ENCODE measurements at places on chromosomes 16 and 17.

GRCh38 chr16:19886073-19886941 is 1.7 kb upstream of the GPRC5B start:
- DNase-seq = peak; percentile 55

GRCh38 chr16:17301593-17302135 is 169.1 kb downstream of the XYLT1 start:
- DNase-seq = no peak

- no peak for DNase-seq
Observed at GRCh38 chr16:23145608-23146007, 3.6 kb downstream of the USP31 start.

DNA sequence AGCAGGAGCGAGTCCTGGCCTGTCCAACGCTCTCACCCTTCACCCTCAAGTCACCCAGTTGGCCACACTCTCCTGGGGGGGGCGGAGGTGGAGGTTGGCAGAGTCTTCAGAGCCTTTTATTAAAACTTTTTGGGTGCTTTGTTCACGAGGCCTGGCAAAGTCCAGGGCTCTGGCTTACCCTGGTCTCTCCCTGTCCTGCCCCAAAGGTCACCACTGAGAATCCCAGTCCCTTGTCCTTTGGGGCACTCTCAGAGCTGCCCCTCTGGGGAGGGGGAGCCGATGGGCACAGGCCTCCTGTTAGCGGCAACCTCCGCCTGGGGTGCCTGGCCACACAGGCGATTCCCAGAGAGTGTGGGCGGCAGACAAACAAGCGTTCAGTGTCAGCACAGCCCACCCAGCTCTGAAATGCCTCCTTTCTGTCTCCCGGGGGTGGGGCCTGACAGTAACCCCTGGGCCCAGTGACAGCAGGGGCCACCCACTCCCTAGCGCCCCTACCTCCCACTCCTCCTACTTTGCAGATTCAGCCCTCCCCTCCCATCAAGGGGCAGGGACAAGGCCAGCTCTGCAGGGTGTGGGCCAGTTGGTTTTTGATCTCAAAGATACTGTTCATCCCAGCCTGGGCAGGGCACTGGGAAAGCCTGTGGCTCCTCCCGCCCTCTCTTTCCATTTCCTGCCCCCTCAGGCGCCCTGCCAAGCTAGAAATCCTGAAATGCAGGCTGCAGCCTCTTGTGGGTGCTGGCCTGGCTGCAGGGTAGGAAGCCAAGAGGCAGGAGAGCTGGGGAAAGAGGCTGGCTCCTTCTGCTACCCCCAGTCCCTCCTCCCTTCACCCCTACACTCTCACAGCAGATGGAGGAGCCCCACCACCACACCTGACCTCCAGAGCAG is 36.6 kb upstream of the EMP2 start:
- no peak for DNase-seq

- no peak for DNase-seq
Observed at GRCh38 chr16:85173146-85173980, 61.1 kb upstream of the CIBAR2 start.

All from hypothalamus (tissue), 51 donors.